ENCODE measurements at places on chromosomes 6 and 20.

DNA sequence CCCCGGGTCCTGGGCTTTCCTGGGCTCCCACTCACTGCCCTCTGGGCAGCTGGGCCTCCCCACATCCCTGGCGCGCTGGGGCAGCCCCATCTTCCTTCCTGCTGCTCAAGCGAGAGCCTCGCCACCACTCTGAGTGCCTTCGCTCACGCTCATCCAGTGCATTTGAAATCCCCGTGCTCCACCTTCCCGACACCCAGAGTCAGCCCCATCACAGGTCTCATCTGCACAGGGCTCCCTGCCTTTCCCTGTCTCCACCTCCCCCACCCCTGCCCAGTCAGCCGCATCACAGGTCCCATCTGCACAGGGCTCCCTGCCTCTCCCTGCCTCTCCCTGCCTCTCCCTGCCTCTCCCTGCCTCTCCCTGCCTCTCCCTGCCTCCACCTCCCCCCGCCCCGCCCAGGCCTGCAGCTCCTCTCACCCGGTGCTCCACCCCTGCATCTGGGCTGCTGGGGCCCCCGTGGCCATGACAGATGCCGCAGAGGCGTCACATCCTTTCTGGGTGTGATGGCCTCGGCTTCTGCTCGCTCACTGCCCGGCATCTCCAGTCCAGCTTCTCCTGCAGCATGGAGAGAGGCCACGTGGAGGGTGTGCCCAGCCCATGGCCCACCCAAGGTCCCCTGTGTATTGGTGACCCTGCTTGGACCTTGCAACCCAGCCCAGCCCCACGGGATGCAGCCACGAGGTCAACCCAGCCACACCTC is 9.0 kb upstream of the BHLHE23 start:
- no peak for DNase-seq

DNA sequence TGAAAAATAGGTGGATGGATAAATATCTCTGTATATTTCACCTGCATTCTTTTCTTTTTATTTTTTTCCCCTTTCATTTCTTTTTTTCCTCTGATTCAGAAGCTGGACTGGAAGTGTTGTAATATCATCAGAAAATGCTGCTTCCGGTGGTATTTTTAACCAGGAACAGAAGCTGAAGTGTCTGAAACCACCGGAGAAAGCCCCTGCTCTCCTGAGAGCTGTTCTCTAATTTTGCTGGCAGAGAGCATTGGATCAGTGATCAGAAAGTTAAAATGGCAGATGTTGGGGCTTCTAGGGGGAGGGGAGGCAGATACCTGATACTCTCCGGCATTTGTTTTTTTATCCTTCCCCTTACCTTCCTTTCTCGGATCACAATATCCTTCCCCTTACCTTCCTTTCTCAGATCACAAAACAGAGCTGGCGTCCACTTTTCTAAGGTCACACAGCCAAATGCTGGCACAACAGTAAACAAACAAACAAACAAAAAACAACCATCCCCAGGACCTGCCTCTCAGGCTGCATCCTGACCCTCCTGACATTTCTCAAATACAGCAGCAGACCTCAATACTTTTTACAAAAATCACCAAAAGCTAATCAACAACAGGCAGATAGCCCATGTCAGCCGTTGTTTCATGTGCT is 143.2 kb upstream of the ZNF217 start:
- no peak for DNase-seq

DNA sequence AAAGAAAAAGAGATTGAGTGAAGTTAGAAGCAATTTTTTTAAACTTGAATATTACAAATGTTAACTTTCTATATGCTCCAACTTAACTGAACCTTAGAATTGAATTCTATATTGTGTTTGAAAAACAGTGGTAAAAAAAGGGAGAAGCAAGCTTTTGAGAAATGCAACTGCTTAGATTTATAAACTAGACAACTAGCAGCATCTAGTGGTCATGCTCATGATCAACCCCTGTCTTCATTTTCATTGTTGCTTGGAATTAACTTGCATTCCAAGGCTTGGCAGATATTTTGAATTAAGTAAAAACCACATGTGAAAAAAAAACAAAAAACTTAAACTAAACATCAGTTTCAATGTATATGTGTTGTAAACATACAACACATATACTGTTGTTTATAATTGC is 113.1 kb downstream of the C6orf58 start:
- DNase-seq = no peak

GRCh38 chr6:101762851-101763250 is 369.3 kb downstream of the GRIK2 start:
- DNase-seq = no peak

- DNase-seq = no peak
Measured at GRCh38 chr6:21508753-21509152, 84.8 kb upstream of the SOX4 start.

DNA sequence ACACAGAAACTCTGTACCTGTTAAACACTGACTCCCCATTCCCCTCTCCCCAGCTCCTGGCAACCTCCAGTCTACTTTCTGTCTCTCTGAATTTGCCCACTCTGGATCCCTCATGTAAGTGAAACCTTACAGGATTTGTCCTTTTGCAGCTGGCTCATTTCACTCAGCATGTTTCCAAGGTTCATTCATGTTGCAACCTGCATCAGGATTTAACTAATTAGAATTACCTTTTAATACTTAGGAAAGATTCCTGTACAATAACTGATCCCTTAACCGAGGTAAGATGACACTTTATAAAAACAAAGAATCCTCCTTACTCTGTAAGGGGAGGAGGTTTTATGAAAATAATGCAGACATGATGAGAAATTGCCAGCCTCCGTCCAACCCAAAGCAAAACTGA is 113.1 kb upstream of the MTHFD1L start:
- no peak for DNase-seq

GRCh38 chr6:109373762-109374161 is 8.5 kb downstream of the CD164 start:
- no peak for DNase-seq

Measured in right renal pelvis (tissue), 4 donors.